ENCODE measurements at places on chromosomes 12 and 14.
A peak's percentile ranks its signal among the peaks of the same experiment; 100 is the strongest.

DNA sequence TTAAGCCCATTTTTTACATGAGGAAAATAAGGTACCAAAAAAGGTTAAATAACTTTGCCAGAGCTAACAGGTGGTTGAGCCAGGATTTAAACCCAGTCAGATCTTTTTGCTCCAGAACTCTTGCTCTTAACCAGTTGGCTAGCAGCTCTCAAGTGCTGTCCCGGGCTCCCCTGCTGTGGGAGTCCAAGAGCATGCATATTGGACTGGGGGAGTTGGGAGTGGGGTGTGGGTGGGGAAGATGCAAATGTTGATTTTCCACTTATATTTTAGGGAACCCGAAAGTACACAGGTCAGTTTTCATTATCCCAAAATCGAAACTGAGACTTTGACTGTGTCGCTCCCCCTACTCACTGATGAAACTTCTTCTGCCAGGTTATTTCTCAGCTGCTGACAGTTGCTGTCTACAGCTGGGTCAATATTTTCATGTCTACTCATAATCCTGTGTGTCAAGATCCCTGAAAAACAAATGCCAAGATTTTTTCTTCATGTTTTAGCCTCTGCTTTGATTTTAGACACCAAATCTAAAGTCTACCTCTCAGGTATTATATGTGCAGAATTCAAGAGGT is 172.3 kb upstream of the TMPO start:
- DNase-seq, result no peak

GRCh38 chr14:92456215-92457015 is 57.2 kb upstream of the RIN3 start:
- peak; percentile 25 for DNase-seq

DNA sequence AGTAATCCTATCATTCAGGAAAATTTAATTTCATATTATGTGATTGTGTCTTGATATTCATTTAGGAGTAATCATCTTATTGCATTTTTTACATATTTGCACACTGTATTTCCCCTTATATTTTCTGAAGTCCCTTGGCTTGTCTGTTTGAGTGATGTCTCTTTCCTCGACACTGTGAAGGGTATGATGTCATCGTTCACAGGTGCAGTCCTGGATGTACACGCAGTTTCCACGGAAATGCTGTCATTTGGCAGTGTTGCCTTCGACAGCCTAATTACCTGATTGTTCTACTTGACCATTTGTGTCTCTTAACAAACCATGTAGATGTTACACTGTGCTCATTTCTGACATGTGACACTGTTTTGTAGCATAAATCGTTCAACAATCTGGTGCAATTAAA is 1277.0 kb downstream of the TMEM121 start:
- no peak for DNase-seq

DNA sequence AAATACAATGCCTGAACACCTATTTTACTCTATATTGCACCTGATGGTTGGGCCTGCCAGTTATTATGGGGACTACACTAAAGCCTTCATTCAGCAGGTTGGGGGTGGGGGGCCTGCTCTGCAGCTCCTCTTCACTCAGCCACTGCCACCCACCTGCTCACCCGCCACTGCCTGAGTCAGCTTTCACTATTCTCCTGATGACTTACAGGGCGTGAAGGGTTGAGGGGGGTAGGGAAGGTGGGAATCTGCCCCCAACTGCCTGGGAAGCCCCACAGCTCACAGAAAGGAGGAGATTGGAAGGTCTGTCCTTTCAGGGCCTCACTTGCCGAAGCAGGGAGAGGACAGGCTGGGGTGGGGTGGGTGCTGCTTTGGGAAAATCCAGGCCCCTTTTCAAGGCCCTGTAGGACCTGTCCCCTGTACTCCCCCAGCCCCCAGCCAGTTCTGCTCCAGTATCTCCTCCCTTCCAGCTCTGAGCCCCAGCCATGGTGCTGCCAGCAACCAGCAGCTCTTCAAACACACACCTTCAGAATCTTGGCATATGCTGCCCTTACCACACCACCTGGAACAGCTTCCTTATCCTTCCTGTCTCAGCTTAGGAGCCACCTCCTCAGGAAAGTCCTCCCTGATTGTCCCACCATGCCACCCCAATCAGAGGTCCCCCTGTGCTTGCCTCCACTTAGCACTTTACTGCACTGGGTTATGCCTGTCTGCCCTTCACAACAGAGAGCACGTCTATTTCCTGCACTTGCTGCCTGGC is 33.1 kb downstream of the IRF2BPL start:
- DNase-seq, result no peak

- no peak for DNase-seq
Measured at GRCh38 chr14:103485504-103485903, 37.1 kb downstream of the CKB start.

GRCh38 chr14:20512177-20512905 is 7.0 kb downstream of the RNASE10 start:
- no peak for DNase-seq

DNA sequence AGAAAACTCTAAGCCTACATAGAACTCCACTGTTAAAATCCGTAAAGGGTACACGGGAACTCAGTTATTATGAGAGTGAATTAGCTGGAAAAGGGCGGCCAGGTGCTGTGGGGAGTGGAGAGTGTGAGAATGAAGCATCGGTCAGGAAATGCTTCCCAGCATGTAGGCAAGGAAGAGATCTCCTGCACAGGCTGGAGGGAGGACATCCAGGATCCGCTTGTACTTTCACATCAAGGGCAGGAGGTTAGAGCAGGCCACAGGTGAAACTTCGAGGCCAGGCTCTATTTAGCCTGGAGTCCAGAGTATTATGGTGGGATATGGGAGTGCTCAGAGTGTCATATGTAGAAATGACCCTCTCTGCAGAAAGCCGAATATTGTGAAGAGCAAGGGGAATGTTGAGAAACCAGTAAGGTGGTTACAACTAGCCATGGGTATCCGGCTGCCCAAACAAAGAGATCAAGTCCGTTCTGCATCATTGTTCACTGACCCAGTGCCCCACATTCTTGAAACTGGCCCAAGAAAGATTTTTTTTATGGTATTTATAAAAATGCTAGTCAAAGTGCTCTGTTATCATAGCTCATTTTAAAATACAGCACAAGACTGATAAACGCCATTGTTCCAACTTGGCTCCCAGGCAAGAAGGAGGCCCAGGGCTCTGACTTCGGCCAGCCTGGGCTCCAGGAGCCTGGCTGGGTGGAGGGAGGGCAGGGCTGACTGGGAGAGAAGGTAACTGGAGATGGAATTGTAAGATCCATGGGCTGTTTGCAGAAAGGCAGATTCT is 79.4 kb upstream of the HIF1A start:
- no peak for DNase-seq
